ENCODE measurements at places on chromosomes 7 and 10.

DNA sequence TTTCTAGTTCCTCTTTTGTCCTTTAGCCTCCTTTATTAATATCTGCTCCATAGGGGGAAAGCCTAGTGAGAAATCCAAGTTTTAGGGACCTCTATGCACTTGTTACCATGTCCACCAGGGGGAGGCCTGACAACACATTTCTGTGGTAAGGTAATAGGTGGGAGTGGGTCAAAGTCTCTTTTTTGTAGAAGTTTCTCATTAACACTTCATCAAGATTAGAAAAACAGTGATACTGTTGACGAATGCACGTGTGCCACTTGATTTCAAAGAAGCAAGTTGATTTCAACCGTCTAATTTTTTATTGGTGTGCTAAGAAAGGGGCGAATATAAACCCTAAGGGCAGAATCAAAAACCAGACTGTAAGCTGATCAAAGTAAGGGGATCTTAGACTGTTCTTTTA is 30.6 kb downstream of the CISD1 start:
- peak; percentile 57 for DNase-seq

GRCh38 chr7:148991536-148991935 is 36.8 kb downstream of the PDIA4 start:
- DNase-seq: no peak

DNA sequence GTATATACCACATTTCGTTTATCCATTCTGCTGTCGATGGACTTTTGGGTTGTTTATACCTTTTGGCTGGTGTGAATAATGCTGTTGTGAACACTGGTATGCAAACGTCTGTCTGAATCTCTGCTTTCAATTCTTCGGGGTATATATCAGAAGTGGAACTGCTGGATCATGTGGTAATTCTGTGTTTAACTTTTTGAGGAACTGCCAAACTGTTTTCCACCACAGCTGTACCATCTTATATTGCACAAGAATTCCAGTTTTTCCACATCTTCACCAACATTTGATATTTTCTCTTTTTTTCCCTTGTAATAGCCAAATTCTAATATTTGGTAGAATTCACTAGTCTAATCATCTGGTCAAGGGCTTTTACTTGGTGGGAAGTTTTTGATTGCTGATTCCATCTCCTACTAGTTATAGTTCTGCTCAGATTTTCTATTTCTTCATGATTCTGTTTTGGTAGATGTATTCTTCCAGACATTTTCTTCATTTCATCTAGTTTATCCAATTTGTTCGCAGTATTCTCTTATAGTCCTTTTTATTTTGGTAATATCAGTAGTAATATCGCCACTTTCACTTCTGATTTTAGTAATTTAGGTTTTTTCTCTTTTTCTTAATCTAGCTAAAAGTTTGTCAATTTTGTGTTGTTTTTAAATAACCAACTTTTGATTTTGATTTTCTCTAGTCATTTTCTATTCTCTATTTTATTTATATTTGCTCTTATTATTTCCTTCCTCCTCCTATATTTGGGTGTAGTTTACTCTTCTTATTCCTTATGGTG is 271.2 kb downstream of the ZEB1 start:
- DNase-seq: peak; percentile 19

DNA sequence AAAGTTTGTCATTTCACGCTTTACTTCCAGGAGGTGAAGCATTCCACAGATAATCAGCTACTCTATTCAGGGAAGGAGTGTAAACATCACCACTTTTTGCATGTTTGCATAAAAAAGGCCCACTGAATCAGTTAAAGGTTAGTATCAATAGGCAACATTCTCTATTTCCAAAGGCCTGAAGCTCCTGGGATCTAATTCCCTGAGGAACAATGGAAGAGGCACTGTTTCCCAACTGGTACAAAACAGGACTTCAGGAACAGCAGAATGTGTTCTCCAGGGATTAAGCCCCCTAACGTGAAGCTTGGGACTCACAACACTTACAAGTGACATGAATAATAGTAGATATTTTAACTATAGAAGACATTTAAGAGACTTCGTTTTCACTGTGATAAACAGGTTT is 6.1 kb downstream of the LRRN3 start:
- no peak for DNase-seq

DNA sequence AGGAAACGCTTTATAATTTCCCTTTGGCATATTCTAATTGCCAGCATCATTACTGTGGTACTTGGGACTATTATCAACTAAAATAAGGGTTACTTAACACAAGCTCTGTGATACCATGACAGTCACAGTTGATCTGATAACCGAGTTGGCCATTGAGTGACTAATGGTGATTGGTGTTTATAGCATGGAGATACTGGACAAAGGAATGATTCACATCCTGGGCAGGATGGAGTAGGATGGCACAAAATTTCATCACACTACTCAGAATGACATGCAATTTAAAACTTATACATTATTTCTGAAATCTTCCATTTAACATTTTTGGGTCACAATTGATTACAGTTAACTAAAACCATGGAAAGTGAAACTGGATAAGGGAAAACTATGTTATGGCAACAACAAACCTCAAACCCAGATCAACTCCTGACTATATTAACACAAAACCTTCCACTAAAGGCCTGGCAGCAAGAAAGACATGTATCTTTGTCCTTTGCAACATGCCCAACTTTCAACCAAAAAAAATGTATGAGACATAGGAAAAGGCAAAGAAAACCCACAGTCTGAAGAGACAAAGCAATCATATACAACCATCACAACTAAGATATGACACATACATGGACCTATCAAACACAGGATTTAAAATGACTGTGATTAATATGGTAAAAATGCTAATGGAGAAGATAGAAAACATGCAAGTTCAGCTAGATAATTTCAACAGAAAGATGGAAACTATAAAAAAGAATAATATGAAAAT is 208.5 kb upstream of the NRP1 start:
- peak; percentile 36 for DNase-seq

- no peak for DNase-seq
Measured at GRCh38 chr7:155017834-155018233, 14.9 kb upstream of the PAXIP1 start.

DNA sequence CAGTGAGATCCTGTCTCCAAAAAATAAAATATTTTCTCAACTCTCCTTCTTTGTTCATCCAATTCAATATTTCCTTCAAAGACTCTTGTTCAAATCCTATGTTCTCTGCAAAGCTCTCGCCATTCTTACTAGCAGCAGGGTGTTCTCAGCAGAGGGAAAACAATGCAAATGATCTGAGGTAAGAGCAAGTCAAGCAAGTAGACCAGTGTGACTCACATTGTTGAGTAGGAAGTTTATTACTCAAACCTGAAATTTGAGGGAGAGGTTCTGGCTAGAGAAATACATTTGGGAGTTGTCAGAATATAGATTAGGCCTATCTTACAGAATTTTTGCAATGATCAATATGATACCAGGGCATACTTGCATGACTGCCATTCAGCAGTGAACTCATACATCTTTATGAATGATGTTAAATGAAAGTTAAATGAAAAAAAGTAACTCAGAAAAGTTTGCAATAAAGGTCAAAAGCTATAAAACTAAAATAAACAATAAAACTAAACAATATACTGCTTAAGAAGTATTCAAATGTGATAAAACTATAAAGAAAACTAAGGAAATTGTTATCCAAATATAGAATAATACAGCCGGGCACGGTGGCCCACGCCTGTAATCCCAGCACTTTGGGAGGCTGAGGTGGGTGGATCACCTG is 5.8 kb downstream of the IDE start:
- peak; percentile 72 for DNase-seq

- DNase-seq: no peak
Measured at GRCh38 chr10:19958787-19959186, 142.6 kb downstream of the PLXDC2 start.

- no peak for DNase-seq
Measured at GRCh38 chr10:13092291-13093102, 7.5 kb upstream of the OPTN start.

- DNase-seq: no peak
Measured at GRCh38 chr7:131364767-131365344, 37.2 kb downstream of the MKLN1 start.

GRCh38 chr7:128092221-128092620 is 61.0 kb upstream of the LRRC4 start:
- no peak for DNase-seq

- DNase-seq: peak; percentile 7
Measured at GRCh38 chr10:104472505-104472904, 118.9 kb downstream of the CFAP58 start.

GRCh38 chr7:4091767-4092166 is 590.3 kb upstream of the FOXK1 start:
- no peak for DNase-seq

DNA sequence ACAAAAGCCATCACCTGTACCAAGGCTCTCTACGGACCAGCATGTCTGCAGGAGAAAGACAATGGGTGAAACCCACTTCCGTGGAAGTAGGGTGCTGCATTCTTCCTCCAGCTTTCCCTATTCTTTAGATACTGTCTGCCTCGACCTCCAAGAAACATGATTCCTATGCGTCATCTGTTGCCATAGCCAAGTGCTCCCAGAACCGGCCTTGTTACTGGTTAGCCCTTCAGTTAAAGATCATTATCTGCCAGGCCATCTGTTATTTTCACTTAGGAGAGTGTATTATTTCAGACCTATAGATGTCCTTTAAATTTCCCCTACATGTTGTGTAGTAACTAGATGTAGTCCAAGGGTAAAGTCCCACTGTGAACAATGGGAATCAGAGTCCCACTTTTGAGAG is 89.0 kb upstream of the KIAA1217 start:
- no peak for DNase-seq

GRCh38 chr7:23298141-23298881 is 828 bp upstream of the MALSU1 start:
- DNase-seq: peak; percentile 72

GRCh38 chr10:122636953-122637352 is 62.7 kb downstream of the C10orf120 start:
- DNase-seq: no peak

DNA sequence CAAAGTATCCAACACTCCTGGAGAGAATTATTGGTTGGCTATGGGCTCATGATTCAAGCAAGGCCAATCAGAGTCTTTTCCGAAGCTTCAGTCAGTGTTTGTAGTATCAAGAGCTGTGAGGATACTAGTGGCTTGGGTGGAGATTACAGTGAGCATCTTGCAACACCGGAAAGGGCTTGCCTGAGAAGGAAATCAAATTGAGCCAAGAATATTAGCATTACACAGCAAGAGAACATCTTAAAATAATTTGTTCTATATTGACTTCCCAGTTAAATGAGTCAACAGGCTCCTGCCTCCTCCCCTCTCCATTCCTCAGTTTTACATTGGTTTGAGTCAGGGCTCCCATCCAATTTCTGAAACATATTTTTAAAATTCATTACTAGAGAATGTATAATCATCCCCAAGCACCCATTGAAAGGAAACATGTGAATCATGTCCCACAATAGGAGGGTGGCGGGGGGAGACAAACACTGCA is 127.4 kb downstream of the ELAPOR2 start:
- peak; percentile 60 for DNase-seq

DNA sequence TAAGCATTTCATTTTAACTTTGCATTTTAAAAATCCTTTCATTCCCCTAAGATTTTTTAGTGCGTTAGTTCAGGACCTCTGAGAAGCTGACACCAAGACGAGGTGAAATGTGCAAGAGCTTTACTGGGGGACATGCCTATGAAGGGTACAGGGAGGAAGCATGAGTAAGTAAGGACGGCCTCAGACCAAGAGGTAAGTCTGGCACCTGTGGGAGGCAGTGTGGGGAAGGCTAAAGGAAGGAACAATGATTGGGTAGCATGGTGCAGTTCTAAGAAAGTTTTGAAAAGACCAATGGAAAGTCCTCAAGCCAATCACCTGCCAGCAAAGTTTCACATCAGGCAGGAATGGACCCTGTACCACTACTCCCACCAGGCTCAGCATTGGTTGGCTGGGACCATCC is 369.2 kb downstream of the GFRA1 start:
- no peak for DNase-seq

- no peak for DNase-seq
Measured at GRCh38 chr7:78516450-78516849, 717.9 kb downstream of the PHTF2 start.

- DNase-seq: no peak
Measured at GRCh38 chr7:11702938-11703337, 129.1 kb downstream of the THSD7A start.

- DNase-seq: no peak
Measured at GRCh38 chr10:101218351-101219138, 10.7 kb downstream of the LBX1 start.

DNA sequence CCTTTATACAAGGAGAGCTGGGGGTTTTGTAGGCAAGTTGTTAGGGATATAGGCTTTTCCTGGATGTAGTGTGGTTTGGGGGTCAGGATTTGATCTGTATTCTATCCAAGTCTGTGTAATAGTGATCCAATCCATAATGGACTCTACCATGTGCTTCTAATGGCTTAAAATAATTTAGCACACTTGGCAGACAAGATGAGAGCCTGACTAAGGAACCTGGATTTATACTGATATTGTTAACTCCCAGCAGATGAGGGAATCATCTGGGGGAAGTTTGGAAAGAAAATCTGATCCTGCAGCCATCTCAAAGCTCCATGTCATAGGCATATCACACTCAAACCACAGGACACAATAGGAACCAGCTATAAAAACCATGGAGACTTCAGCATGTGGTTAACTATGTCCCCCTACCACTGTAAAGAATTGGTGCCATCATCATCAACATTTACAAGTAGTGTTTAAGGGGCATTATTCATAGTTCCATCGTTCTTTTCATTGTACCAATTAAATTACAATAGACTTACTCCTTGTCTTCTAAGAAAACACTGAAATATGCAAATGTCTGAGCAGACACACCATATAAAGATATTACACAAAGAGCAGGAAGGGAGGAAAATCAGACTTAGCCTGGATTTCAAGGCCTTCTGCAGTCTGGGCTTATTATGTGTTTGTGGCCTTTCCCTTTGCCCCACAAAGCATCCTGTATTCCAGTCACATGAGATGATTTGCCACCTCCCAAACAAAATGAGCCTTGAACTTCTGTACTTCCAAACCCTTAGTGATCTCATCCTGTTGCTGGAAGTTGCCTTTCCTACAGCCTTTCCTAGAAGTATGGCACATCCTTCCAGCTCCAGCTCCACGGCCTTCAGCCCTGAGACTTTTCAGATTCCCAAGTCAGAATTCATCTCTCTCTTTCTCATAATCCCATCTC is 22.5 kb upstream of the HPS1 start:
- DNase-seq: no peak

GRCh38 chr10:5805260-5805659 is 8.0 kb downstream of the GDI2 start:
- DNase-seq: no peak

- no peak for DNase-seq
Measured at GRCh38 chr10:101838416-101838970, 5.1 kb downstream of the KCNIP2 start.

GRCh38 chr7:141045126-141045841 is 28.6 kb upstream of the TMEM178B start:
- DNase-seq: peak; percentile 29

GRCh38 chr10:118729641-118730258 is 25.0 kb downstream of the CACUL1 start:
- DNase-seq: no peak
